Nasal cavity respiratory epithelium epithelial cell of viscerocranial mucosa (primary cell): ENCODE measurements at places on chromosomes 2 and 18. TPM values are rescaled to one million over a fixed set of nuclear protein-coding genes. Genes with fewer than 3 reads are reported as not detected.

Gene CRYGC
- total RNA-seq = not detected in 2 replicates

Gene PIEZO2
- 0.07 TPM in 1 of 2 replicates, not detected in the other for total RNA-seq

Gene CHRNG
- total RNA-seq = not detected in 2 replicates

Gene HES6
- 3.4 and 23.2 TPM in 2 replicates for total RNA-seq

Gene CCL20
- total RNA-seq = 2.1 and 33.9 TPM in 2 replicates

Gene TWIST2
- 1.1 and 4.8 TPM in 2 replicates for total RNA-seq

Gene CCDC102B
- total RNA-seq = 1.2 and 1.4 TPM in 2 replicates

Gene ACMSD
- not detected in 2 replicates for total RNA-seq

Gene KCNJ3
- total RNA-seq = not detected in 2 replicates

Gene TSPYL6
- not detected in 2 replicates for total RNA-seq

Gene CENPA
- total RNA-seq = under 0.01 and 0.07 TPM in 2 replicates

Gene CHRND
- not detected in 2 replicates for total RNA-seq

Gene ZNF519
- total RNA-seq = 1.0 and 2.3 TPM in 2 replicates

Gene PFN4
- 0.34 and 0.43 TPM in 2 replicates for total RNA-seq

Gene AQP12B
- not detected in 2 replicates for total RNA-seq

Gene CNTNAP5
- total RNA-seq = not detected in 2 replicates

Gene MYL1
- total RNA-seq = not detected in 2 replicates

Gene TMEM37
- total RNA-seq = 0.43 TPM in 1 of 2 replicates, not detected in the other

Gene TNS1
- total RNA-seq = 0.50 TPM in 1 of 2 replicates, not detected in the other

Gene DUSP19
- 0.34 and 1.1 TPM in 2 replicates for total RNA-seq

Gene HOXD12
- total RNA-seq = not detected in 2 replicates

Gene USP14
- 27.0 and 93.2 TPM in 2 replicates for total RNA-seq

Gene FBLN7
- under 0.01 and 0.57 TPM in 2 replicates for total RNA-seq

Gene LIMS4
- total RNA-seq = 1.1 TPM in 1 of 2 replicates, not detected in the other

Gene FBXO15
- total RNA-seq = under 0.01 and 0.78 TPM in 2 replicates

Gene GAREM1
- 9.2 and 17.1 TPM in 2 replicates for total RNA-seq

Gene AGXT
- total RNA-seq = not detected in 2 replicates

Gene ZNF396
- total RNA-seq = 1.0 and 1.7 TPM in 2 replicates

Gene METAP1D
- total RNA-seq = 4.4 and 8.3 TPM in 2 replicates

Gene LHCGR
- total RNA-seq = not detected in 2 replicates

Gene STAT1
- 59.5 and 71.5 TPM in 2 replicates for total RNA-seq

Gene AP1S3
- 70.7 and 87.1 TPM in 2 replicates for total RNA-seq
